Fibroblast of skin of scalp (primary cell): ENCODE measurements at places on chromosomes 7 and 10.

DNA sequence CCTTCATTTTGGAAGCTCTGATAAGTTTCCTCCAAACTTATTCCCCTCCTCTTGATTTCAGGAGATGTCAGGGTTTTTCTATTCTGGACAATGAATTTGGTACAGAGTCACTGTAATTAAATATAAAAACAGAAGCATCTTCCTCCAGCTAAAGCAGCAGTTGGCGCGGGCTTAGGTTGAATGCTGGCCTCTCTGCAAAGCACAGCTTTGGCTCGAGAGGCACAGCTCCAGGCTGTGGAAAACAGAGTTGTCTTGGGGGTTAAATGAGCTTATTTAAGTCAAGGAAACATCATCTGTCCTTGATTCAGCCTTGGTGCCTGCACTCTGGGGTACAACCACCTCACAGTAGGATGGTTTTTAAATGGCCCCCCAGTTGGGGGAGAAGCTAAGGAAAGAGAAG lies 35.0 kb upstream of the PDCD4 start:
- DNase-seq = no peak

DNA sequence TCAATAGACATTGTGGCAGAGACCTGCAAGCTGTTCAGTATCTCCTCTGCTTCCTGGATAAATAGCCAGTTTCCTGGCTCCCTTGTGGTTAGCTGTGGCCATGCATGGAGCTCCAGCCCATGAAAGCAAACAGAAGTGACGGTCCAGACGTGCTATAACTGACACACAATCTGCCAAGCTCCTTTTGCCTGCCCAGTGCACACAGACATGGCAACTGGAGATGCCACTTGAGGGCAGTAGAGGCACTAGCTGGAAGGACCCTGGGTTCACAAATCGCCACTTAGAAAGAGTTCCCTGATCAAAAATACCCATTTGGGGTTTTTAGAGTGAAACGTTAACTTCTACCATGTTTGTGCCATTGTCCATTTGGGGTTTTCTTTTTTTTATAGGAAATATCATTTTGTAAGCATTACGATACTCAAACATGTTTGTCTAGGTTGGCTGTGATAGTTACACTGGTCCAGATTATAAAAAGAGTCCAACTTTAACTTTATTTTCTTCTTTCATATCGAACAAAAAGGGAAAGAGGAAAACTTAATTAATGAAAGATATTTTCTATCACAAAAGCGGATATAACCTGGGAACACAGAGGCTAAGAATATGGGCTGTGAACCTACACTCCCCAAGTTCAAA lies 31.3 kb downstream of the KIN start:
- peak; percentile 21 for DNase-seq

GRCh38 chr10:19971343-19972052 lies 155.3 kb downstream of the PLXDC2 start:
- DNase-seq = no peak

DNA sequence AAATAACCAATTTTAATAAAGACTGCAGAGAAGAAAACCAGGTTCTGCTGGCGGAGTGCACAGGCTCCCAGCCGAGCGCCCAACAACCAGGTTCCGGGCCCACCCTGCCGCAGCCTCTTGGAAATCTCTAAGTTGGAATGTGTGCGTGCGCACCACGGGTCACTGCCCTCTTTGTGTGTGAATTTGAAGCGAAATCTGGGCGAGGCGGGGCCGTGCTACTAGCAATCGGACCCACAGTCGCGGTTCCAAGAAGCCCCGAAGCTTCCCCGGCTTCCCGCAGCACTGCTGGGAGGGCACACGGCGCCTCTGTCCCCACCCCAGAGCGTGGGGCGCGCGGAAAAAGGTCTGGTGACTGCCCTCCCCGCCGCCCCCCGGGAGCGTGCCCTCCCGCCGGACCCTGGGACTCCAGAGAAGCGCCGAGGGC lies 666 bp upstream of the MAP3K8 start:
- DNase-seq = peak; percentile 86

DNA sequence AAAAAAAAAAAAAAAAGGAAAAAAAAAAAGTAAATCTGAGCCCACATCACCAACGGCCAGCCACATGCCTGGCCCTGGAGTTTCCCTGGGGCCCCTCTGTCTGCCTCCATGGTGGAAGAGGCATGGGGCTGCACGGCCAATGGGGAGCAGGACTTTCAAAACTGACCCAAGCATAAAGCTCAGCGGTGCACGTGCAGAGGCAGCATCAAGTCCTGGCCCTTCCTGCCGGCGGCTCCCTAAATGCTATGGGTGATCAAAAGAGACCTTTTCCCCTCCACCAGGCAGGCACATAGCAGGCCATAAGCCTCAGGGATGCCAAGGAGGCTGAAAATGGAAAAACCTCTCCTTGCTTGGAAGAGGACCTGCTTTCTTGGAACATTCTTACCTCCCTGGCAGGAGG lies 94.3 kb downstream of the OAT start:
- DNase-seq = no peak

- DNase-seq = no peak
Observed at GRCh38 chr10:132249226-132249724, 58.5 kb downstream of the STK32C start.
